ENCODE measurements at places on chromosomes 2 and 18.

DNA sequence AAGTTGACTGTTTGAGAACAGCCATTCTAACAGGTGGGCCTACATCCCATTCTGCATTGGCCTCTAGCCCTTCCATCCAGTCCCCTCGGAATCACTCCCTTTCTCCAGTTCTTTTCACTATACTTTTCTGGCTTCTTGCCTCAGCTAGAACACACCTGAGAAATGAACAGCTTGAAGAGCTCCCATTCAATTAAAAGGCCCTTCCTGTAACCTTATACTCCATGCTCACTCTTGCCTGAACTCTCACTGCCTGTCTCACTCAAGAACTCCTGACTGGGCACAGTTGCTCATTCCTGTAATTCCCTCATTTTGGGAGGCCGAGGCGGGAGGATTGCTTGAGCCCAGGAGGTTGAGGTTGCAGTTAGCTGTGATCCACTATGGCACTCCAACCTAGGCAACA is 23.6 kb downstream of the CHRNA1 start:
- no peak for DNase-seq

DNA sequence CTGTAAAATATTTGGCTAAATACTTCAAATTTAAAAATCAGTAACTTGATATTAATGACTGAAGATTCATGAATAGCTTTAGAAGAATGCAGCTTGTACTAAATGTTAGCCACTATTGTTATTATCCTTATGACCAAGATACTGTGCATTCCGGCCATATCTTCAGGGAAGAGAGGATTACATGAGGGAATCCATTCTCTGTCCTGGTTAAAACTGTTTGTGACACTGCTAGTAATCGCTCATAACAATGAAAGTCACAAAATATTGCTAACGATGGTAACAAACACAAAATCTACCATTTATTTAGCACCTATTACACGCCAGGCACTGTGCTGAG is 217.7 kb downstream of the PRKCE start:
- DNase-seq, result no peak

- no peak for DNase-seq
Measured at GRCh38 chr2:226643030-226643945, 156.3 kb downstream of the IRS1 start.

- no peak for DNase-seq
Measured at GRCh38 chr2:197011801-197012641, 85.5 kb upstream of the PGAP1 start.

GRCh38 chr18:29465526-29465925 is 1288.6 kb upstream of the CDH2 start:
- no peak for DNase-seq

GRCh38 chr2:237966250-237966564 is 607 bp upstream of the UBE2F start:
- DNase-seq, result no peak

- no peak for DNase-seq
Measured at GRCh38 chr2:16012626-16013358, 72.4 kb downstream of the MYCN start.

- DNase-seq, result peak; percentile 21
Measured at GRCh38 chr2:46187112-46187618, 110.0 kb upstream of the EPAS1 start.

DNA sequence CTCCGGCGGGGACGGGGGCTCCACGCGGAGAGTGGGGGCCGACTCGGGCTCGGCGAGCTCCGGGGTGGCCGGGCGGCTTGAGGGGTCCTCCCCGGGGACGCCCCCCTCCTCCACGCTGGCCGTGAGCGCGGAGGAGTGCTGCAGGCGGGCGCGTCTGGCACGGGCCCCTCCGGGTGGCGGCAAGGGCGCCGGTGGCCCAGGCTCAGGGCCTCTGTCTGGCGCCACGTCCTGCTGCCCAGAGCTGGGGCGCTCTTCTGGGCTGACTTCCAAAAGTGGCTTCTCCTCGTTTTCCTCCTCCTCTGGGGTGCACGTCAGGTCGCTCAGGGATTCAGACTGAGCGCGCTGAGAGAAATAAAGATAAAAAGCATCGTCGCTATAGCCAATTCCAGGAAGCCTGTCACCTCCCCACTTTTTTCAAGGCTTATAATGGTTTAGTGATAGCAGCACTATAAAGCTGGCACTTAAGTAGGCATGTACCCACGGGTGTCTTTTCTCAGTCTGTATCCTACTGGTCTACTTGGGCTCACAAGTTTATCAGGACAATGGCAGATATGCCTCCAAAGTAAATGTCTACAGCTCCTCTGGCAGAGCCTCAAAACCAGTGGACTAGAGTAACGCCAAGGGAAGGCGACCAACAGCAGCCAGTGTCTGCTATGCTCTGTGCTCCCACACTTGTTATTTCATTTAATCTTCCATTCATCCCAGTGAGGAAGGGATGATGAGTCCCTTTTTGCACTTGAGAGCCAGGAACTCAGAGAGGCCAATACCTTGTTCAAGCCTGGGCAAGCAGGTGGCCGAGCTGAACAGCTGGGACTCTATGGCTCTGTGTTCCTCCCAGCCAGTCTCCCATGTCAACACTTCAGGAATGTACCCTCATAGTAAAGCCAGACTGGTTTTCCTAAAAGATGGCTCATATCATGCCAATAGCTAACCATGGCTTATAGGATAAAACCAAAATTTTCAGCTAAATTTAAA is 92.6 kb upstream of the MGAT4A start:
- no peak for DNase-seq

- DNase-seq, result no peak
Measured at GRCh38 chr2:77458216-77458615, 64.0 kb downstream of the LRRTM4 start.

- no peak for DNase-seq
Measured at GRCh38 chr18:51128533-51128932, 68.9 kb downstream of the MEX3C start.

GRCh38 chr2:205259121-205259520 is 423.2 kb upstream of the NRP2 start:
- DNase-seq, result no peak

DNA sequence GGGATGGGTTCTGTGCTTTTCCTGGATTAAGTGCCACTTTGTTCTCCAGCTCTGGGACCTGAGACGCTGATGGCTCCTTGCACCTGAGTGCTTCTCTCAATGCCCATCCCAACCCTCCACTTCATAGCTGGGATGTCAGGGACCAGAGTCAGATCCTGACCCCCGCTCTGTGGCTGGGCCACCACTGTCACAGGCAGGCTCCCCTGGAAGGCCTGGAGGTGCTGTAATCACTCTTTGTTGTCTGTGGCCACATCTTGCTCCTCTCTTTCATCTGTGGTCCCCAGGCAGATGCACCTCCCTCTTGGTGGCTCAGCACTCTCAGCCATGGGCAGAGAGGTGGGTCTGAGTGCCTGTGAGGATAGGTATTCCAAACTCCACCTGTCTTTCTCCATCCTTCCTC is 62.4 kb downstream of the CAPN13 start:
- no peak for DNase-seq

DNA sequence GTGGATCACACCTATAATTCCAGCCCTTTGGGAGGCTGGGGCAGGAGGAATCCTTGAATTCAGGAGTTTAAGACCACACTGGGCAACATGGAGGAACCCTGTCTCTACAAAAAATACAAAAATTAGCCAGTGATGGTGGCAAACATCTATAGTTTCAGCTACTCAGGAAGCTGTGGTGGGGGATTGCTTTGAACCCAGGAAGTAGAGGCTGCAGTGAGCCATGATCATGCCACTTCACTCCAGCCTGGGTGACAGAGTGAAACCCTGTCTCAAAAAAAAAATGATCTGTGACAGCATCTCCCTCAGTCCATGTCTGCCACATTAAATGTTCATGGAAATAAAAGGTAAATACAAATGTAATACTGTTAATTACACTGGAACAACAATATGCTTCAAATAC is 121.4 kb upstream of the COL5A2 start:
- DNase-seq, result no peak

GRCh38 chr2:160667811-160668210 is 174.2 kb upstream of the RBMS1 start:
- no peak for DNase-seq

DNA sequence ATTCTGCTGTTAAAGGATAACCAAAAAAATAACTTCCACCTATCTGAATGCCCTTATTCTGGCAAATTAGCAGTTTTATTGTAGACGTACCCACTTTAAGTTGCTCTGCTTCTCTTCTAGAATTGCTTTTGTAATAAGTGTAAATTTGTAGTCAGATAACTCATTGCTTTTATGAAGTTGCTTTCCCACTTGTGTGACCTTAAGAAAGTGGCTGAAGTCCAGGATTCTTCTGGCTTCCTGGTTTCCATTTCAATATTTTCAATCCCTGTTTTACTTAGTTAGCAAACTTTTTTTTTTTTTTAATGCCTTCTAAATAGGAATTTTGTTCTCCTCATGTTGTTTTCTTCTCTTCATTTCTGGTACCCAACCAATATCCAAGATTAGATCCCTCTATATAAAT is 59.8 kb downstream of the GLS start:
- DNase-seq, result no peak

DNA sequence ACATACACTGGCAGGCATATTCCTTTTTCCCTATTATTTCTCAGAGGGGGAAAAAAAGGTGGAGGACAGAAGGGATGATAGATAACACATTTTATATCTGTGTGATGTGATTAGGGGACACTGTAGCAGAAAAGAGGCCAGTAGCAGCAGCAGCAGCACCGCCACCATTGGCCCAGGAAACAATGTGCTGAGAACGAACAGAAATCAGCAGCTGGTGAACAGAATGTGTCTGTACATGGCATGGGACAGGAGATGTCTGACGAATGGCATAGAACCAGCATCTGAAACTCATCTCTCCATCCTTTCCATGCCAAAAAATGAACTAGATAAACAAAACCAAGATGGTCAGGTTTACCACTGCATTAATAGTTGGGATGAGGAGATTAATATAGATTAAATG is 936.1 kb upstream of the ACVR2A start:
- DNase-seq, result no peak

DNA sequence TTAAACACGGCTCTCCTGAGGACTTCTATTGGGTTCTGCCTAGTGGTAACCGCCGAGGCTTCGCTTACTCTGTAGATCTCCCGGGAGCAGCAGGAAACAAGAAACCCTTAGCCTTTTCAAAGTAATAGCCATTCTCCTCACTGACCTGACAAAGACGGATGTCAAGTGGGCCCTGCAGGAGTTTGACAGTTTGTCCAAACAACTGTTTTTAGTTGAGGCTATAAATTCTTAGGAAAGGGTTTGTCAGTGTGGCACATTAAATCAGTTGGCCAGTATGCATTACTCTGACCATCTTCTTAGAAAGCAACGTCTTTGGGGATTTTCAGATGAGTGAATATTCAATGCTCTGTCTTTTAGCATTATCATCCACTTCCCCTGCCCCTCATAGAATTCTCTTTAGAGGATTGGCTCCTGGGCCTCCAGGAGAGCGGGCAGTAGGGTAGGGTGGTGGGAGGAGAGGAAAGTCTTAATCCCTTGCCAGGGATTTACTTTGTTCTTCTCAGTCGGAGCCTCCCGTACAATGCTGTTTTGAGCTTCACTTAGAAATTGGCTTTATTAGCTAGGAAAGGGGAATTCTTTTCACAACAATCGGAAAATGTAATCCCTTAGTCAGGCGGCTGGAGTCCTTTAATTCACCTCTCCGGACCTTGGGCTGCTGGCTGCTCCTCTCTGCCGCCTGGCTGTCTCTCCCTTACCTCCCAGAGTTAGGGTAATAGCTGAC is 13.3 kb upstream of the C18orf32 start:
- DNase-seq, result no peak

DNA sequence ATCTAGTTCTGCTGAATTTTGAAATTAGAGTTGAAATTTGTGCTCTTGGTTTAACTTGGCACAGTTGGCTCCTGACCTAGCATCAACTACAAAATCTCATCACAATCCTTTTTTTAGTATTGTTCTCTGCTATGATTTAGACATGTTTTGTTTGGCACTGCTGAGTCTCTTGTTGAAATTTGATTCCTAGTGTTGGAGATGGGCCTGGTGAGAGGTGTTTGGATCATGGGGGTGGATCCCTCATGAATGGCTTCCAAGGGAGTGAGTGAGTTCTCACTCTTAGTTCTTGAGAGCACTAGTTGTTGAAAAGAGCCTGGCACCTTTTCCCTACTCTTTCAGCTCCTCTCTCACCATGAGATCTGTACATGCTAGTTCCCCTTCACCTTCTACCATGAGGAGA is 605.6 kb upstream of the SLC39A10 start:
- DNase-seq, result no peak

- DNase-seq, result no peak
Measured at GRCh38 chr2:218397820-218398436, 1.7 kb upstream of the CTDSP1 start.

- no peak for DNase-seq
Measured at GRCh38 chr2:99615247-99615771, 125.5 kb upstream of the REV1 start.

DNA sequence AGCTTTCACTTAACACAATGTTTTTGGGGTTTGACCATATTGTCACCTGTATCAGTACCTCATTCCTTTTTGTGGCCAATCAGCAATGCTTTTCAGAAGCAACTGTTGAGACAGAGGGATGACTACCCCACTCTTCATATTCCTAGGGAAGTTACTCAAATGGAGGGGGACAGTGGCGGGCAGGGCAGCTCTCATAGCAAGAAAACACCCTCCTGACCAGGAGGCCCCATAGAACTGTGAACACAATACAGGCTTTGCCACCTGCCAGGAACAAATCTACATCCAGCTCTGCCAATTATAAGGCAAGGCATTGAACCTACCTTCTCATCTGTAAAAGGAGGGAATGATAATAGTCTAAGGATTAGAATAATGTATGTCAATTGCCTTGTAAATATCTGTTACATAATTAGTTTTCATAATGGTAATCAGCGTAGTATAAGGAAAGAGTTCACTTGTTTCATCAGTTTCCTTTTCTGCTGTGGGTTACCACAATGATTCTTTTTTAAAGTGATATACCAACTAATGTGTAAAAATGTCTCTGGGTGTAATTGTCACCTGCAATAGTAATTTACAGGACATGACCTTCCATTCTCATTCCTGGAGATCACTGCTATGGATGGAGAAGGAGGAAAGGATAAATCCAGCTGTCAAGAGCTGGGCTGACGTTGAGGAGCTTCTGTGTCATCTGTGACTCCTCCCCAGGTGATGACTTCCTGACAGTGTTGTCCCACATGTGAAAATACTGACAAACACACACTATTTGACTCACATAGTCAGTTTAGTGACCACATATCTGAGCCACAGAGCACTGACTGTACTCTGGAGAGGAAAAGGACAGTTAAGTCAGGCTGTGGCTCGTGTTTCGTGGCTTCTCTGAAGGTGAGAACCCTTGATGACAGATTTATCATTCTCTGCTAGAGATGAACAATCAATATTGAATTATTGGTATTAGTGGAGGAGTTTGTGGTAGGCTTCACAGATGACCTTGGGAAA is 13.5 kb downstream of the ALPK2 start:
- DNase-seq, result no peak

- DNase-seq, result no peak
Measured at GRCh38 chr18:9869715-9870430, 15.9 kb upstream of the TXNDC2 start.

GRCh38 chr2:223729781-223730180 is 107.6 kb downstream of the AP1S3 start:
- no peak for DNase-seq

DNA sequence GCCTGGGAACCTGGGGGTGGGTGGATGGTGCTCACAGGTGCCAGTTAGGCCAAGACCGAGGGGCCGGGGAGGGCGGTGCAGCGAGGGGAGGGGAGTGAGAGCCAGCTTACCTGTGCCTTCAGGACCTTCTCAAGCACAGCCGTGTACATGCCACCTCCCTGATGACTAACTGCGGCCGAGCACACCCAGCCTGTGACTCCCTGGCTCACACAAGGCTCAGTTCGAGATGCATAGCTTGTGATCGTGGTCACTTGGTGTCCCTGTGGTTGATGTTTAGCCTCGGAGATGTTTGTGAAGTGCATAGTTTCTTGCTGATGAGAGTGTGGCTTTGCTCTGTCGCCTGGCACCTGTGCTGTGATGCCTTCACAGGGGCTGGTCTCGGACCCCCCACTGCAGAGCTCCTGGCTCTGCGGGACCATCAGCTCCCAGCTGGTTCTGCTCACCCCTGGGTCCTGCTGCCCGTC is 84.5 kb upstream of the ODC1 start:
- DNase-seq, result no peak
